PC-3 (cell line): ENCODE measurements at places on chromosomes 5 and 9. TPM values are rescaled to one million over a fixed set of nuclear protein-coding genes. Genes with fewer than 3 reads are reported as not detected.

SPINK13 gene
- total RNA-seq: 3.0 TPM in 1 of 2 replicates, not detected in the other

DNA sequence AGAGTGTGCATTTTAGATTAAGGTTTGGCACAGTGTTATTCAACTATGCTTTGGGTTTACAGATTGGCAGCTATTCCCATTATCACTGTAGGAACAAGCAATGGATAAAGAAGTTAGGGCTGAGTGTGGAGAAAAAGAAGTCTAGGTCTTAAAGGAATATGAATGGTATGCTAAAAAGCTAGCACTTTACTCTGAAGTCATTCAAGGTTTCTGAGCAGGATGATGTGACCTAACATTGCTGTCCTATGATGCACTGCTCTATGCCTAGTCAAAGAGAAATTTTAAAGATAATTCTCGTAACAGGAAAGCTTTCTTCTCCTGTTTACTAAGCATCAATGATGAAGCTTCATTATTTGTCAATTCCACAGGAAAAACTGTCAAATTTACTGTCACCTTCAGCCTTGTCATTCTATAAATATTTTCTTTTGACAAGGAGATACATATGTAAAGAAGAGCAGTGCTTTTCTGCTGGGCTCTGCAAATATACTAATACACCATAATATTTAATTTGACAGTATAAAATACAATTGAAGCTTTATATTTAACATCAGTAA, 476.1 kb upstream of the PTPRD start:
- H3K27me3 ChIP-seq: no peaks in the 10 kb centered on the region
- DNase-seq: no peak
- no peaks in the 10 kb centered on the region for H3K36me3 ChIP-seq
- H3K4me3 ChIP-seq: no peak overlapping the region

GRCh38 chr5:95441636-95442035, 50.5 kb downstream of the FAM81B start:
- H3K4me3 ChIP-seq: no peak overlapping the region
- peaks cover 15% of the 10 kb centered on the region for H3K4me1 ChIP-seq
- no peaks in the 10 kb centered on the region for H3K27me3 ChIP-seq
- DNase-seq: no peak
- no peaks in the 10 kb centered on the region for H3K36me3 ChIP-seq

- no peak overlapping the region for H3K27ac ChIP-seq
- no peaks in the 10 kb centered on the region for H3K27me3 ChIP-seq
- H3K4me3 ChIP-seq: no peak overlapping the region
Measured at GRCh38 chr9:85136987-85137386, 467.5 kb downstream of the NTRK2 start.

DNA sequence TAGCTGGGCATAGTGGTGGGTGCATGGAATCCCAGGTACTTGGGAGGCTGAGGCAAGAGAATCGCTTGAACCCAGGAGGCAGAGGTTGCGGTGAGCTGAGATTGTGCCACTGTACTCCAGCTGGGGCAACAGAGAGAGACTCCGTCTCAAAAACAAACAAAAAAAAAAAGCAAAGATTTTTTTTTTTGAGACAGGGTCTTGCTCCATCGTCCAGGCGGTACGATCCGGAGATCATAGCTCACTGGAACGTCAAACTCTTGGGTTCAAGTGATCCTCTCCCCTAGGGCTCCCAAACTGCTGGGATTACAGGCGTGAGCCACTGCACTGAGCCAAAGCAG, 37.6 kb downstream of the ABCA1 start:
- no peak overlapping the region for H3K4me3 ChIP-seq
- 0 out of 2 replicates have a peak, but pooled peaks cover 4% of the 10 kb centered on the region for H3K4me1 ChIP-seq
- no peak overlapping the region for H3K27ac ChIP-seq
- no peak for DNase-seq
- no peaks in the 10 kb centered on the region for H3K36me3 ChIP-seq

DNA sequence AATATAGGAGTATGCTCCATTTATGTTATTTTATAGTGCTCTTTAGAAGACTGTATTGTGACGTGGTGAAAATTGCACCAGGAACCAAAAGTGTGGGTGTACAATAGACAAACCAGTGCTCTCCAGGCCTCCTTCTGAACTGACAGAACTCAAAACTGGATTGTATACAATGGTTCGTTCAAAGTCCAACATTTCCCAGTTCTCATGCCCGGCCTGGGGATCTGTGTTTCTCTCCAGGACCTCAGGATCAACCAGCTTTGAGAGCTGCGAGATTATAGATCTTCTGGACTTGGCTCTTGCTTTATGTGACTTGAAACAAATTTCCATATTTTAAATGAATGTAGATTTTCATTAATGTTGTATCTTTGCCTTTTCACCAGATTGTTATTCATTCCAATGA, 60.8 kb upstream of the CER1 start:
- H3K27ac ChIP-seq: no peak overlapping the region
- no peaks in the 10 kb centered on the region for H3K36me3 ChIP-seq
- no peaks in the 10 kb centered on the region for H3K27me3 ChIP-seq
- no peak for DNase-seq

HTR4 gene
- not detected in 2 replicates for total RNA-seq

DUSP1 gene
- total RNA-seq: 522 and 586 TPM in 2 replicates

SLCO6A1 gene
- total RNA-seq: not detected in 2 replicates

DNA sequence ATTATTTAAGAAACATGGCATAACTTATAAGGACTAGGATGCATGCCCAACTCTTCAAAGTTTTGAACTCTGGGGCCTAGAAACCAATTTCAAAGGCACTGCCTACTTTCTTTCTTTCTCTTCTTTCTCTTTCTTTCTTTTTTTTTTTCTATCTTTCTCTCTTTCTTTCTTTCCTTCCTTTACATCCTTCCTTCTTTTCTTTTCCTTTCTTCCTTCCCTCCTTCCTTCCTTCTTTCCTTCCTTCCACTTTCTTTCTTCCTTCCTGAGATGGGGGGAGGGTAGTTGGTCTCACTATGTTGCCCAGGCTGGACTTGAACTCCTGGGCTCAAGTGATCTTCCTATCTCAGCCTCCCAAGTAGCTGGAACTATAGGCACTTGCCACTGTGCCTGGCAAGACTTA, 15.9 kb upstream of the TOMM5 start:
- DNase-seq: no peak
- H3K27ac ChIP-seq: no peak overlapping the region
- H3K4me3 ChIP-seq: no peak overlapping the region
- H3K4me1 ChIP-seq: peaks cover 2% of the 10 kb centered on the region
- H3K27me3 ChIP-seq: peaks cover 11% of the 10 kb centered on the region; the same call in 1 of the 2 replicates

GRCh38 chr5:160537116-160537515, 115.5 kb downstream of the PTTG1 start:
- no peak overlapping the region for H3K4me3 ChIP-seq
- no peaks in the 10 kb centered on the region for H3K4me1 ChIP-seq
- no peak overlapping the region for H3K27ac ChIP-seq
- H3K36me3 ChIP-seq: no peaks in the 10 kb centered on the region
